HL-60 (cell line): ENCODE measurements at places on chromosomes 4 and X.

DNA sequence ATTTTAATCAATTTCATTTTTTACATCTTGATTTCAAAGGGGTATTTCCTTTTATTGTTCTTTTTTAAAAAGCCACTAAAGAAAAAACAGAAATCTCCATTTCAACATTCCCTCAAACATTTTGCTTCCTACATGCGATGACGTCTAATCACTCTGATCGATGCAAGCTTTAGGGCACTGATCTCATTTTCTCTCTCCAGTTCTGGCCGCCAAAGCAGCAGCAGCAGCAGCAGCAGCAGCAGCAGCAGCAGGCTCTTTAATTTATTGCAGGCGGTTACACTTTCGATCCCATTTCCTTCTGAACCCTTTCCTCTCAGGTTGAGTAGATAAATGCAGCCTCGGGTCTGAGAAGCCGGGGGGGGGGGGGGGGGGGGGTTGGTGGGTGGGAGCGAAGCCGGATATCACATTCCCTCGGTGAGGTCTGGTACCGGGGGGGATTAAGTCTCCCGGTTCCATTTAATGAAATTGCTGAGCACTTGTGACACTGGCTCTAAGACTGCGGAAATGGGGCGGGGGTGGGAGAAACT, 3.4 kb upstream of the PCDH7 start:
- DNase-seq: no peak

- no peak for DNase-seq
Observed at GRCh38 chr4:187618701-187619281, 376.8 kb upstream of the ZFP42 start.

GRCh38 chrX:152907084-152907651, 9.3 kb downstream of the ZNF185 start:
- no peak for DNase-seq

GRCh38 chr4:186227221-186227620, at the start of gene KLKB1:
Gene KLKB1 (plus strand): TSS chr4:186227507. CDS start chr4:186228196, 689 bp downstream.
- DNase-seq: no peak

GRCh38 chrX:136711147-136711546, 63.2 kb downstream of the CD40LG start:
- no peak for DNase-seq
